Kidney (tissue), 22 donors: ENCODE measurements at places on chromosomes 7 and 10.
A peak's percentile ranks its signal among the peaks of the same experiment; 100 is the strongest.

DNA sequence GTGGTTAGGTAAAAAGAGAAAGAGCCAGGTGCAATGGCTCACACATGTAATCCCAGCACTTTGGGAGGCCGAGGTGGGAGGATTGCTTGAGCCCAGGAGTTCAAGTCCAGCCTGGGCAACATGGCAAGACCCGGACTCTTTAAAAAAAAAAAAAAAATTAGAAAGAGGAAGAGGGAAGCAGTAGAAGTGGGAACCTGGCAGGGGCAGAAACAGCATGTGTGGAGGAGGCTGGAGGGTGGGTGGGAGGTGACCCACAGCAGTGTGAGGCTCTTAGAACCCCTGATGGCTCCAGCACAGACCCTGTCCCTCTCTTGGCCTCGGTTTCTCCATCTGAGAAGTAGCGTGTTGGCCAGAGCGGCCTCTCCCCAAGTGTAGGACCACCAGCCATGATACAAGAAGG lies 4.9 kb upstream of the CCL24 start:
- no peak overlapping the region for H3K4me3 ChIP-seq
- no peak for DNase-seq
- no peaks in the 10 kb centered on the region for H3K4me1 ChIP-seq
- no peaks in the 10 kb centered on the region for H3K36me3 ChIP-seq
- H3K27me3 ChIP-seq: no peaks in the 10 kb centered on the region

- DNase-seq: no peak
- H3K27me3 ChIP-seq: no peaks in the 10 kb centered on the region
- no peaks in the 10 kb centered on the region for H3K4me1 ChIP-seq
- no peaks in the 10 kb centered on the region for H3K36me3 ChIP-seq
- H3K27ac ChIP-seq: no peak overlapping the region
These were observed 32.5 kb upstream of the TRUB1 start for GRCh38 chr10:114905450-114905849.

- H3K36me3 ChIP-seq: peaks cover 5% of the 10 kb centered on the region
- H3K4me3 ChIP-seq: no peak overlapping the region
- H3K27me3 ChIP-seq: no peaks in the 10 kb centered on the region
- H3K4me1 ChIP-seq: peaks cover 49% of the 10 kb centered on the region
- no peak for DNase-seq
These were observed 121.5 kb downstream of the TNS3 start for GRCh38 chr7:47460251-47460989.

- H3K4me1 ChIP-seq: peaks cover 2% of the 10 kb centered on the region
- no peaks in the 10 kb centered on the region for H3K36me3 ChIP-seq
- DNase-seq: no peak
- H3K27ac ChIP-seq: peak overlapping the region; percentile 85
These were observed 64.4 kb downstream of the STK17A start for GRCh38 chr7:43647339-43647672.

GRCh38 chr10:10803278-10803677 lies 214.4 kb upstream of the CELF2 start:
- no peaks in the 10 kb centered on the region for H3K4me1 ChIP-seq
- H3K36me3 ChIP-seq: no peaks in the 10 kb centered on the region
- H3K4me3 ChIP-seq: no peak overlapping the region

GRCh38 chr7:87818336-87818735 lies 57.8 kb downstream of the SLC25A40 start:
- DNase-seq: no peak
- no peaks in the 10 kb centered on the region for H3K4me1 ChIP-seq
- no peak overlapping the region for H3K27ac ChIP-seq
- H3K27me3 ChIP-seq: no peaks in the 10 kb centered on the region
- no peak overlapping the region for H3K4me3 ChIP-seq
- no peaks in the 10 kb centered on the region for H3K36me3 ChIP-seq

GRCh38 chr10:96666741-96667140 lies 53.6 kb downstream of the PIK3AP1 start:
- H3K4me3 ChIP-seq: no peak overlapping the region
- DNase-seq: no peak
- H3K4me1 ChIP-seq: no peaks in the 10 kb centered on the region

DNA sequence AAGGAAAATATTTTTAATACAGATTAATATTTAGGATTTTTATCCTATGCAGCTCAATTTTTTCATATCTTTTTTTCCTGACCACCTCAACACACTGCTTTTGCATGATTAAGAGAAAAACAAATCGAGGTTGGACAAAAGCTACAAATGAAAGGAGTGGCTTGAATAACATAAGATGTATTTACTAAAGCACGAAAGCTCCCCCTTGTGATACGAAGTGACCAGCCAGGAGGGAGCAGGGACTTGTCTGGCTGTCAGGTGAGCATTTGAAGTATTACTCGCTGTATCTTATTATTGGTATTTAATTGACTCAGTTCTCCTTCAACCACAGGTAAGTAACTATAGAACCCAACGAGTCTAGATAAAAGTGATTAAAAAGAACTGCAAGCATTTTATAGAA lies 265.2 kb upstream of the PHF14 start:
- peak; percentile 48 for DNase-seq
- no peak overlapping the region for H3K27ac ChIP-seq
- H3K4me1 ChIP-seq: no peaks in the 10 kb centered on the region
- no peaks in the 10 kb centered on the region for H3K36me3 ChIP-seq

DNA sequence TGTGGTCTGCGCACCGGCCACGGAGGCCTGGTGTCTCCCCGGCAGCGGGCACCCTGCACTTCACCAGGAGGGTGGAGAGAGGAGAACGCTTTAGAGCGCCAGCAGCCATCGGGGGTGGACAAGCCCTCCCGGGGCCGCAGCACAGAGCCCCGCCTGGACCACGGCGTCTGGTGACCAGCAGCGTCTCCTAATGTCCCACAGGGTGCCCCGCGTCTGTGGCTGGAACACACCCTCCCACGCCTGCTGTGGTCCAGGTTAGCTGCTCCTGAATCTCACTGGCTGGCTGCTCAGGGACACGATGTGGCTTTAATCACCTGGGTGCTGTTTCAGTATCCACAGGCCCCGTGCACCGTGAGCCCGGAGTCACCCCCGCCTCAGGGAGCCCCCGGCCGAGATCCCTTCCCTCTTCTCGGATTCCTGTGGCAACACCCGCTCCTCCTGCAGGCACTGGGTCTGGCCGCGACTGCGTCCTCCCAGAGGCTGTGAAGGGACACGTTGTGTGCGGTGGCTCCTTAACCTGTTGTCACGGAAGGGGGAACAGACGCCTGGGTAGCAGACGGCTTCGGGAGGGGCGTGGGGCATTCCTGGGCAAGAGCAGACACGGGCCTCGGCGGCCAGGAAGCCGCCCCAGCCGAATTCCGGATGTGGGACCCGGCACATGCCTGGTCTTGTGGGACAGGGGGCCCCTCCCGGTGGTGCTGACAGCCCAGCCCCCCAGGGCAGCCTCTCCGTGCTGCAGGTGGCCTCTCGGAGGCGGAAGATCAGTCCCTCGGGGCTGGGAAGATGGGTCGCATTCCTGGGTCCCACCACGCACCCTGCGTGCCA lies 78.9 kb downstream of the FOXL3 start:
- no peak overlapping the region for H3K27ac ChIP-seq
- H3K4me3 ChIP-seq: no peak overlapping the region

- no peak overlapping the region for H3K27ac ChIP-seq
- no peaks in the 10 kb centered on the region for H3K27me3 ChIP-seq
- H3K4me1 ChIP-seq: peaks cover 2% of the 10 kb centered on the region
- no peak overlapping the region for H3K4me3 ChIP-seq
- no peak for DNase-seq
- no peaks in the 10 kb centered on the region for H3K36me3 ChIP-seq
These were observed 2.3 kb downstream of the NACAD start for GRCh38 chr7:45086331-45087065.

- DNase-seq: peak; percentile 24
- H3K27ac ChIP-seq: no peak overlapping the region
- peaks cover 18% of the 10 kb centered on the region for H3K27me3 ChIP-seq
- no peaks in the 10 kb centered on the region for H3K36me3 ChIP-seq
These were observed 2.5 kb downstream of the CHRM2 start for GRCh38 chr7:136870866-136871487.

DNA sequence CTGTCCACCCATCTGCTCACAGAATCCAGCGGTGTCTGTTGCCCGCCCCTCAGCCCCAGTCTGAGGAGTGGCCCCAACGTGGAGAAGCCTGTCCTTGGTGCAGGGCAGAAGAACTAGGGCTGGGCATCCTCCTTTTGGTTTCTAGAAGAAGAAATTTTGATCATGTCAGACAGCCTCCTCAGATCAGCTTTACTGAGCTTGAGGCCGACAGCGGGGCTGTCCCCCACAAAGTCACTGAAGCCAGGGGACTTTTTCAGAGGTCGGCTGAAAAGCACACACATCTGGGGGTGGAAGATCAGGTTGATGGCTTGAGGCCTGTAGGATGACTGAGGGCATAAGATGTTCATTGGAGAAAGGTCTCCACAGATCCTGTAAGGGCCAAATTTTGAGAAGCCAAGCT lies 767.9 kb downstream of the GRID1 start:
- DNase-seq: no peak
- H3K36me3 ChIP-seq: no peaks in the 10 kb centered on the region
- no peak overlapping the region for H3K27ac ChIP-seq
- no peaks in the 10 kb centered on the region for H3K4me1 ChIP-seq
- no peaks in the 10 kb centered on the region for H3K27me3 ChIP-seq
- no peak overlapping the region for H3K4me3 ChIP-seq

GRCh38 chr7:140873434-140873833 lies 51.3 kb downstream of the BRAF start:
- no peaks in the 10 kb centered on the region for H3K27me3 ChIP-seq
- no peak for DNase-seq

DNA sequence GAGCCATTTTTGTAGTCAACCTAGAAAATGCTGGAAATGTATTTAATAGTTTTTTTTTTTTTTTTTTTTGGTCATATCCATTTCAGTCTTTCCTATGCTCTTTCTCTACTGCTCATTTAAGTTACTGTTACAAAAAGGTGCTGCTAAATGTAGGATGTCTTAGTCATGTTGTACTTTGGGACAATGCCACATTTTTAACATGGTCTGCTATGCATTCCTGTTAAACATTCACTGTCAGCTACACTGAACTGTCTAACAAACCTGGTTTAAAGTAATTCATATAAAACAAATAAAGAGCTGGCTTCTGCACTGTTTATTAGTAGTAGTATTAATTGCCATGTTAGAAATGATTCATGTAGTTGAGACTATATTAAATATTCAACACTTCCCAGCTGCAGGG lies 108.6 kb downstream of the NSUN6 start:
- peak; percentile 48 for DNase-seq
- H3K36me3 ChIP-seq: peaks cover 3% of the 10 kb centered on the region
- no peak overlapping the region for H3K4me3 ChIP-seq
- H3K27ac ChIP-seq: no peak overlapping the region
- H3K27me3 ChIP-seq: no peaks in the 10 kb centered on the region

- H3K36me3 ChIP-seq: no peaks in the 10 kb centered on the region
- peaks cover 10% of the 10 kb centered on the region for H3K4me1 ChIP-seq
- no peak overlapping the region for H3K4me3 ChIP-seq
- no peak for DNase-seq
These were observed 70.5 kb upstream of the EFCAB10 start for GRCh38 chr7:105651798-105652197.

DNA sequence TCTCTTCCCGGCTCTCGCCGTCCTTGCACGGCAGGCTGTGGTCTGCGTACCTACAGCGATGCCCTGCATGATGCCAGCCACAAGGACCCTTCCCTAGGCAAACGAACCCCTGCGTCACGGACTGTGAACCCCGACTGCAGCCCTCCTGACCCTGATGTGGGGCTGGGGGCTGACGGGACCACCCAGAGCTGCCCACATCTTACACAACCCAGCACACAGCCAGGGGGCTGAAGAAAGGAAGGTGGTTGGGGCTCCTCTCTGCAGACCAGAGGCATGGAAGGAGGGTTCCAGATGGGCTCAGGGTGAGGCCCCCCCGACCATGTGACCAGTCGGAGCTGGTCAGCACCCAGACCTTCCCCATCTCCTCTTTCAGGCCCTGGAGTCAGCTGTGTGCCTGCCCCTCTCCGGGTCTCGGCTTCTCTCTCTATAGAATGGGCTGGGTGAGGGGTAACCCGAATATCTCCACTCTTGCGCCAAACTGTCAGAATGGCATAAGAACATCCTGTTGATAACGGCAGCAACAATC lies 41.4 kb downstream of the EBF3 start:
- no peaks in the 10 kb centered on the region for H3K27me3 ChIP-seq
- DNase-seq: no peak
